ENCODE measurements at places on chromosomes 4 and X.
A peak's percentile ranks its signal among the peaks of the same experiment; 100 is the strongest.

GRCh38 chr4:91769912-91770311 lies 533.9 kb upstream of the GRID2 start:
- DNase-seq, result no peak

- DNase-seq, result peak; percentile 20
Observed at GRCh38 chr4:74873545-74874301, 59.2 kb upstream of the PARM1 start.

DNA sequence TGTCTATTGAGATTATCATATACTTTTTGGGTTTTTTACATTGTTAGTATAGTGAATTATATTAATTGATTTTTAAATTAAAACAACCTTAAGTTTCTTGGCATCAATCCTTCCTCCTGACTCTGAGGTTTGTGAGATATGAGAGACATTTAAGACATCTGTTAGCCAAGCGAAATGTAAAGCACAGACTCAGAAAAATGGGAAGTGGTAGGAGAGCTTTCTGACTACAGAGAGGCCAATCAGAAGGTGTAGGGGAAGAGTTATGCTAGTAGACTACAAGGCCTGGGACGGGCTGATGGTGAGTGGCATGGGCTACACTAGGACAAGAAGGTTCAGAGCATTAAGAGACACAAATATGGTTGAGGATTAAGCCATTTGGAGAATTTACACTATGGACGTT lies 255.4 kb downstream of the PRDM5 start:
- no peak for DNase-seq

- no peak for DNase-seq
Observed at GRCh38 chrX:50853399-50853798, 39.4 kb upstream of the SHROOM4 start.

DNA sequence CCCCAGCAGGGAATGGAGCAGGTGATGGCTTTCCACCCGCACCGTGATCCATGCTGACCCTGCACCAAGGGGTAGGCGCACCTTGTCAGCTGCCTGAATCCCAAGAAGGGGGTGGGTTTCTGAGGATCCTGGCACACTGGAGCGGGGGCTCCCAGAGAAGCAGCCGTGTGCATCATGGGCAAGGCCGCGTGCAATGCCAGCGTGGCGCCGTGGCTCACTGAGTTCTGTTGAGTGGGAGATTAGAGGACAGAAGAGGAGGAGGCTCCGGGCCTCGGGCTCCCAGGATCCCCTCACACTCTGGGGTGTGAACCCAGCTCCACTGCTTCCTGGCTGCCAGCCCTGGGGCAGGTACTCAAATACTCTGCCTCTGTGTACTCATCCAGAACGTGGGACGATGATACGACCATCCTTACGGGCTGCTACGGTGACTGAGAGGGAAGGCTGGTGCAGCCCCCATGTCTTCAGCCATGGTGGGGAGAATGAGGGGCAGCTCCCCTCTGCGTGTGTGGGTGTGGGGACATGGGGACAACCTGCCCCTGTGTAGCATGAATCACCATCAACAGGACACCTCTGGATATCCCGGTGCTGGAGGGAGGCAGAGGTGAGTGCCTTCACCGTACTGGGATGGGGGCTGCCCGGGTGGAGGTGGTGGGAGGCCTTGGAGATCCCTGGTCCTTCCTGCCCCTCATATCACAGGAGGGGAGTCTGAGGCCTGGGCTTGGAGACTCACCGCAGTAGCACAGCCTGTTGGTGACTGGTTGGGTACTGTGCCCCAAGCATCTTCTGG lies 52.6 kb downstream of the CPZ start:
- DNase-seq, result no peak

DNA sequence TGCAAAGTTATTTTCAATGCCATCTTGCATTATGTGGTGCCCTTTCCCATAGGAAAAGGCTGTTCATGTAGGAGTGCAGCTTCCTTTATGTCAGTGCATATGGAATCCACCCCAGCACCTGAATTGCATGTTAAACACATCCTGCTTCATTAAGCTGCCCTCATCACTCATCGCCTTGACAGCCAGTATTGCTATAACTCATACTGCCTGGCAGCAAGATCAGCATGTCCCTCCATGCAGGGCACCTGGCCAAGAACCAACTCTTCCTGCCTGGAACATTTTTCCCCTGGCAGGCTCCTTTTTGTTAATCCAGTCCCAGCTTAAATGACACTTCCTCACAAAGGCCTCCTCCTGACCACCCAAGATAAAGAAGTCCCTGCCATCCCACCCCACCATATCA lies 23.5 kb upstream of the CA5B start:
- DNase-seq, result no peak

GRCh38 chrX:281166-281999 lies at the start of gene PLCXD1:
TSS of gene PLCXD1 (plus strand) at chrX:281381. CDS start at chrX:284188, 2,807 bp downstream.
- DNase-seq, result peak; percentile 76

DNA sequence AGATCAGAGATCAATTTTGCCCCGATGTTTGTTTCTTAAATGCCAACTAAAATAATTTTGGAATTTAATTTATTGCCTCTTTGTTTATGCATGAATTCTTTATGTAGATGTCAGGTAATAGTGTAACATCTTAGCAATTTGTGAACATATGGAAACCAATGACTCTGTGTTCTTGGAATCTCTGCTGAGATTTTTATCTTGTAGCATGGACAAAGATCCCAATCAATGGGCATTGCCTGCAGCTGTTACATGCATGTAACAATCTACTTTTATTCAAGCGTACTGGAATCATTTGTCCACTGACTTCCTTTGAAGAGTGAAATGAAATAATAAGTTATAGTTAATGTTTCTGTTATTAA lies 61.6 kb upstream of the ARSJ start:
- peak; percentile 79 for DNase-seq

- no peak for DNase-seq
Observed at GRCh38 chr4:174316954-174317353, 33.2 kb downstream of the CEP44 start.

DNA sequence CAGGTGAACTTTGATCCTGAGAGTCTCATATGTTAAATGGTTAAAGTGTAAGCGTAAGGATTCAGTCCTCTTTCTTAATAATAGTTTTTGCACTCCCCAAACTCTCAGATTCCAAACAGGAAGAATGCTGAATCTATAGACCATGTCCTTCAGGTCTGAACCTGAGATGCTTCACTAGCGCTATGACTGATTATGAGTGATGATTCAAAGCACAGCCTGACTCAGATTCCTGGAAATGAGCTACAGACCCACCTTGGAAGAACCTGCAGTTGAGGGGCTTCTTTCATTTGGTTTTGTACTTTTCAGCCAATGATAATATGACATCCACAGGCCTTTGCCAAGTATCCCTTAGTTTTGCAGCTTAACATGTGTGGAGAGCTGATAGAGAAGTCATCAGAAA lies 1.4 kb downstream of the EDNRA start:
- peak; percentile 23 for DNase-seq

GRCh38 chrX:77444545-77444944 lies 2.6 kb upstream of the FGF16 start:
- no peak for DNase-seq

DNA sequence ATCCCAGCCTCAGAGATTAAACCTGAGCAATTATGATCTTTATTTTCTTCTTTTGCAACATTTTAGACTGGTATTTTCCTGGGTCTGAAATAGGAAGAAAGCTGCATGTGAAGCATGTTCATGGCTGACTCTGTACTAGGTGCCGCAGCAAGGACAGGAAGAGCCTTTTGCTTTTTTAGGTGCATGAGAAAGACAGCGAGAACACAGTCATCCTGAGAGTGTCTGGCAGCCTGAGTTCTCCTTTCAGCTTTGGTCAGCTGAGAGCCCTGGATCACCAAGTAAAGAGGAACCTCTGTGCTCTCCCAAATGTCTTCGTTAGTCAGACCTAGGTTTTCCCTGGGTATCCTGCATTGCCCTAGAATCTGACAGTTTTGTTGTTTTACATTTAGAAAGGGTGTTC lies 29.8 kb downstream of the FAM149A start:
- DNase-seq, result no peak

- no peak for DNase-seq
Observed at GRCh38 chr4:153421941-153422340, 44.2 kb upstream of the TMEM131L start.

GRCh38 chr4:44848466-44848865 lies 122.1 kb upstream of the GNPDA2 start:
- no peak for DNase-seq

GRCh38 chrX:14027511-14028019 lies 2.1 kb downstream of the GEMIN8 start:
- DNase-seq, result peak; percentile 61

GRCh38 chr4:118270492-118270891 lies 82.3 kb downstream of the PRSS12 start:
- peak; percentile 49 for DNase-seq

DNA sequence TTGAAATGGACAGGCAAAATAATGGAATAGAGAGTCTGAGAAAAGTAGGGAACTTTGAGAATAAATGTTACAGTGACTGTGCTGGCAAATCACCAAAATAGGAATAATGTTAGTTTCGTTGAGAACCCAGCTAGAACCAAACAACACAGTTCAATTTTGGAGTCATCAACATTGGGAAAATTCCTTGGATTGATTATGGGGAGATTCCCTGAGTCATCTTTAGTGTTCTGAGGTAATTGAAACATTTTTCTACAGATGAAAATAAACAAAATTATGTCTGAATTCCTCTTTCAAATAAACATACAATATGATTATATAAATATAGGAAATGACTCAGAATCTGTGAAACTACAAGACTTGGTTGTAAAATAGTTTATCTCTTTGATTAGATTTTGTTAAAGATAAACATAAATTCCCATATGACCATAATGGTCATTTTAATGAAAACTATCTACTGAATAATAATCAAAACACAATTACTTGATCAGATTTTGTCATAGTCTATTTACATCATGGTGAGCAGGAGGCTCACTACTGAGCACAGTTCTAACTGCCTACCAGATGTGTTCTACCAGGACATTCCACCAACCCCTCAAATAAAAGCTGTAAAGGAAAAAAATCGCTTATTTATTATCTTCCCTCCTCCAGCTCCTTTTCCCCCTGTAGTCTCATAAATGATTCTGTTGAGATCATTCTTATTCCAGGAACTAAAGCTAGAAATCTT lies 51.4 kb upstream of the GABRA2 start:
- DNase-seq, result no peak

DNA sequence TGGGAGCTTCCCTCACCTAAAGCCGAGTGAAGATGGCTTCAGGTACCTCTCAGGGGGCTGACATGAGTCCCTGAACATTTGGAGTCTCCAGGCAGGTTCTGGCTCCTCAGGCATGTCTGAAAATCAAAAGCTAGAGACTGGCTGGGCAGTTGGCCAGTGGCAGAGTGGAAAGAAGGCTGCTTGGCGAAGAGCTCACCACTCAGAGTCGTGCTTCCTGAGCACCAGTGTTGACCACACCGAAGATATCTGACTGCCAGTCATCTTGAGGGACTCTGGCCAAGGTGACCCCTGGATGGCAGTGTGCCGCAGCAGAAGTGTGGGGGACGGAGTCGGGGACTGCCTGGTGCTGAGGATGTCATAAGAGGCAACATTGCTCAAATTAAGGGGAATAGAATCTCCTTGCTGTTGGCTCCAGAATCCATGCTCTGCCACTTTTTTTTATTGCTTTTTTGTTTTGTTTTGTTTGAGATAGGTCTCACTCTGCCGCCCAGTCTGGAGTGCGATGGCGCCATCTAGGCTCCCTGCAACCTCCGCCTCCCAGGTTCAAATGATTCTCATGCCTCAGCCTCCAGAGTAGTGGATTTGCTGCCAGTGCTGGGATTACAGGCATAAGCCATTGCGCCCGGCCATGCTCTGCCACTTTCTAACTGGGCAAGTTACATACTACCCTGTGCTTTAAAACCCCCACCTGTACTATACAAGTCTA lies 172.5 kb upstream of the GATB start:
- no peak for DNase-seq

DNA sequence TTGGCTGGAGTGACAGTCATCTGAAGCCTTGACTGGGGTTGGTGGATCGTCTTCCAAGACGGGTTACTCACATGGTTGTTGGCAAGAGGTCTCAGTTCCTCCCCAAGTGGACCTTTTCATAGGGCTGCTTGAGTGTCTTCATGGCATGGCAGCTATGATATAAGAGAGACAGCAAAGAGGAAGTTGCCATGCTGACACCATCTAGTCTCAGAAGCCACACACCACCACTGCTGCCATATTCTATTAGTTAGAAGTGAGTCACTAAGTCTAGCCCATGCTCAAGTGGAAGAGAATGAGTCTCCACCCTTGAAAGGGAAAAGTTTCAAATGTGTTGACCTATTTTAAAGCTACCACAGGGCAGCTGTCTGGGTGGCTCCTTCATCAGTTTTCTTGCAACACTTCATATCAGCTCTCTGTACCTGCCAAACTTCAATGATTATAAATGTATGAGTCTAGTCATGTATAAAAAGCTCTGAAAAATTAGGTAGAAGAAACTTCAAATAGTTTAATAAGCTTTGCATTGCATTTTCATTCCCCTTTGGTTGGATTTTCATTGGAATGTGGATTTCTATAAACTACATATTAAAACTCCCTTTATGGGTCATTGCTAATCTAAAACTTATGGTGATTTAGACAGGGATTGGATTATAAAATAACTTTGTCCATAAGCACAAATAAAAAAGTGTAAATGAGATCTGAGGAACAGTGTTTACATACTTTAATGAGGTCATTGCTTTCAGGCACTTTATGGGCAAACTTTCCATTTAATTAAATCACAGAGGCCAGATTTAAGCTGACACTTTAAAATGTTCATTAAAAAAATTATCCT lies 68.0 kb upstream of the ATXN3L start:
- DNase-seq, result peak; percentile 61

GRCh38 chr4:101334963-101335572 lies 12.3 kb downstream of the PPP3CA start:
- no peak for DNase-seq

GRCh38 chr4:170145120-170145519 lies 55.4 kb upstream of the AADAT start:
- no peak for DNase-seq

GRCh38 chr4:112058433-112058832 lies 86.8 kb upstream of the FAM241A start:
- DNase-seq, result peak; percentile 43

DNA sequence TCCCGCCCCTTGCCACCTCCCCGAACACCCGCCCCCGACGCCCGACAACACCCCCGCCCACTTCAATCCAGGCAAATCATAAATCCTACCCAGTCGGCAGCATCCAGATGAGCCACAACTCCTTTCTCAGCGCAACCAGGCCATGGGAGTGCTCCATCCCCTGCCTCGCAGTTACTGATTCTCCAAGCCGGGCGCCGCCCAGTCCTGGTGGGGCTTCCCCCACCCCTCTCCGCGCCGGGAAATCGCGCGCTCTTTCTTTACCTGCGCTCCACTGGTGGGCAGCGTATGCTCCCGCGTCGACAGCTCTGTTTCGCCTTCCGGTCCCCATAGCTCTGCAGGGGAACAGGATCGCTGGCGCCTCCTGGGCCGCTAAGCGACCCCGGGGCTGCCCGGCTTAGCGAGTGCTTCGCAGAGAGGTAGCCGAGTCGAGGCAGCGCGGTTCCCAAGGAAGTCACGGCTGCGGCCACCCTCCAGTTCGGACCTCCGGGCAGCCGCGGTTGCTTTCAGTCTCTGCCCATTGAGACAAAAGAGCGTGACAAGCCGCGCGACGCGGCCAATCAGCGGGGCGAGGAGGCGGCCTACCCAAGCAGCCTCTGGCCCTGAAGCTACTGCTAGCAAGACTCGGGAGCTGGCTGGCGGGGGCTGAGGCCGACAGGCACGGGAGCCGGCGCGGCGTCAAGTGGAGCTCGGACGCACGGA lies 43.7 kb upstream of the TMSB15B start:
- peak; percentile 46 for DNase-seq

All from fibroblast of upper back skin (primary cell).